ENCODE measurements at places on chromosomes 2 and 18.

GRCh38 chr2:120349440-120349921, 3.5 kb downstream of the INHBB start:
- DNase-seq, result no peak

DNA sequence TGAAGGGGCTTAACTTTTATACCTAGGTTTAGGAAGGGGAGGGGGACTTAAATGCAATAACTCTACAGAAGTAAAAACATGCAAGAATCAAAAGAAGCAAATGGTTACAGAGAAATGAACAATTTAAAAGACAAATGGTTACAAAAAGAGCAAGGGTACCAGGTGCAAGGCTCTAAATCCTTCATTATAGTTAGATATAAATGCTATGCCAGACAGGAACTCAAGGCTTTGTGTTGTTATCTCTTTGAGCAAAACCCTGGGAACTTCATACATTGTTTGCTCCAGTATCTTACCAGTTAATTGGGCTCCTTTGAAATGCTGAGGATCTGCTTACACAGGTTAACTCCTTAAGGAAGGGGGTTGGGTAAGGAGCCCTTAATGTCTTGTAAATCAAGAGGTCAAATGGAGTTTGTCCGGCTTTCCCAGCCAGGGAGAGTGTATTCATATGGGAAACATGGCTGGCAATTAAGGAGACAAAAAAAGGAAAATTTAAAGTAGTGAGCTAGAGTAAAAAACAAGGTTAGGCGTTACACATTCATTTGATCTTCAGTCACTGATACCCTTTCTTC, 347.5 kb downstream of the CELF4 start:
- DNase-seq, result no peak

GRCh38 chr18:12079491-12080237, 14.0 kb upstream of the ANKRD62 start:
- DNase-seq, result peak; percentile 73

GRCh38 chr2:72755647-72756423, 70.0 kb downstream of the EXOC6B start:
- DNase-seq, result peak; percentile 53
